Adrenal gland (tissue), 19 donors: ENCODE measurements at places on chromosomes 11 and 22. TPM values are rescaled to one million over a fixed set of nuclear protein-coding genes. Genes with fewer than 3 reads are reported as not detected.

DDX25 gene
- 7.4 TPM for total RNA-seq

- no peak overlapping the region for H3K27ac ChIP-seq
- H3K27me3 ChIP-seq = no peaks in the 10 kb centered on the region
- DNase-seq = no peak
- H3K4me1 ChIP-seq = no peaks in the 10 kb centered on the region
- no peak overlapping the region for H3K4me3 ChIP-seq
- no peaks in the 10 kb centered on the region for H3K36me3 ChIP-seq
Observed at GRCh38 chr11:87447606-87448005, 409.9 kb downstream of the TMEM135 start.

PTPRJ gene
- total RNA-seq = 16.9 TPM

DNA sequence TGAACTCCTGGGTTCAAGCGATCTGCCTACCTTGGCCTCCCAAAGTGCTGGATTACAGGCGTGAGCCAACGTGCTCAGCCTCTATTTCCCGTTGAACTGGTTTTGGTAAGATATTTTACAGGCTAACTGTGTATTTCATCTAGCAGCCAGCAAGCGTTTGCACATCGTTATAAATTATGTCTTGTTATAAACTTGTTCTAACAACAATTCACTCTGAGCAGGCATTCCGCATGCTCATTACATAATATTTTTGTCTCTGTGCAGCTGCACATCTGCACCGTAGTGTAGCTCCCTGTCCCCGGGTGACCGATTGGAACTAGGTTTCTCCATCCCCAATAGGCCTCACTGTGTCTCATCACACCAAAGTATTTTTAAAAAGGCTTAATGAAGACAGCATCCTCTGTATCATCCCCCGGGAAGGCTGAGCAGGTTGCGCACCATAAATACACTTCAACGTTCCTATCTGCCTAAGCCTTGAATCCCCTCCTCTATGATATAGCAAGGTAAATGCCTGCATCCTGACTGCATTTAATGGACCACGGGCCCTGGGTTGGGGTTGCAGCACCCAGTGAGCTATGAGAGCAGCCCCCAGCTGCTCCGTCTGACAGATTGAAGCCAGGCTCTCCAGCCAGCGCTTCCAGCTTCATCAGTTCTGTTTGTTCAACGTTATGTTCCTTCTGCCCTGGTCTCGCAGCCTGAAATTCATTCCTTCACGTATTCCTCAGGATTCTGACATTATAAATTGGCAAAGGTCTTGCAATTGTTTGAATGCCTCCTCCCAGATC, 47.7 kb downstream of the TST start:
- H3K27me3 ChIP-seq = no peaks in the 10 kb centered on the region
- no peak overlapping the region for H3K4me3 ChIP-seq
- peaks cover 14% of the 10 kb centered on the region for H3K4me1 ChIP-seq
- no peak for DNase-seq
- H3K27ac ChIP-seq = peak overlapping the region; percentile 42

DNA sequence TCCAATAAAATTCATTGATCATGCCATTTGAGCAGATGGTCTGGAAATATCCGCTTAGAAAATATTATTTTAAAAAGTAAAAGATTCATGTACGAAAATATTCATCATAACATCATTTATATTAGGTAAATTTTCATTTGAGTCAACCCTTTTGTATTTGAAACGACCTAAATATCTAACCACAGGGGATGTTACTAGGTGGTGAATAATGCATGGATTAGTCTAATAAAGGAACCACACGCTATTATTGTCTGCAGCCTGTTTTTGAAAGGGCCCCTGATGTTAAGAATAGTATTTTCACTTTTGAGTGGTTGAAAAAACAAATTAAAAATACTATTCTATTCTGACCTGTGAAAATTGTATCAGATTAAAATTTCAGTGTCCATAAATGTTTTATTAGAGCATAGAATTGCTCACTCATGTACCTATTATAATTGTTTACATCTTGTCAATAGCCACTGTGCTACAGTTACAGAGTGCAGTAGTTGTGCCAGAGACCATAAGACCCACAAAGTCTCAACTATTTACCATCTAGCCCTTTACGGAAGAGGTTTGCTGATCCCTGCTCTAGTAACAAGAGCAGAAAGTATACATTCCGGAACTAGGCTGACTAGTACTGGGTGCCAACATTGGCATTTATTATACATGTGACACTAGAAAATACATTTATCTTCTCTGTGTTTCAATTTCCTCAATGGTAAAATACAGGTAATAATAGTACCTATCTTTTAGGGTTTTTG, 176.1 kb downstream of the LRRC4C start:
- no peaks in the 10 kb centered on the region for H3K36me3 ChIP-seq
- DNase-seq = no peak
- H3K4me1 ChIP-seq = no peaks in the 10 kb centered on the region
- no peaks in the 10 kb centered on the region for H3K27me3 ChIP-seq

DNA sequence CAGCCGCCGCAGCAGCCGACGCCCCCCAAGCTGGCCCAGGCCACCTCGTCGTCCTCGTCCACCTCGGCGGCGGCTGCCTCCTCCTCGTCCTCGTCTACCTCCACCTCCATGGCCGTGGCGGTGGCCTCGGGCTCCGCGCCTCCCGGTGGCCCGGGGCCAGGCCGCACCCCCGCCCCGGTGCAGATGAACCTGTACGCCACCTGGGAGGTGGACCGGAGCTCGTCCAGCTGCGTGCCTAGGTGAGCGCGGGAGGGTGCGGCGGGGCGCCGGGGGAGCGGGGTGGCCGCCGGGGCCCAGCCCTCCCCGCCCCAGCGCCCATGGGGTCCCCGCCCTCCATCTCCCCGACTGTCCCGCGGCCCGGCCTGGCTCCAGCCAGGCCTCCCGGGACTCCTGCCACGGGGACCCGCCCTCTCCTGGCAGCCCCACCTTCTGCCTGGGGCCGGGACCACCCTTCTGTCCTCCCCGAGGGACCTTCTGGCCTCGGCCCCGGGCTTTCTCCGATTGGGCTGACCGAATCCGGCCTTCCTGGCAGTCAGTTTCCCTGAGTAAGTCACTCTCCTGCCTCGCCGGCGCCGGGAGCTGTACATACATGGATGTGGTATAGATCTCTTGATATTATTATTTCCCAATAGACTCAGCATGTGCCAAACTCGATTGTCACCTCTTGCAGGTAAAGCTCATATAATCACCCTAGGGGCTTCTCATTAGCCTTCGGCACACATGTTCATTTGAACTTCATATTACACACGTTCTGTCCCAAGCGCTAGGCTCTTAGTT, 720 bp downstream of the PACS1 start:
- H3K4me3 ChIP-seq = peak overlapping the region; percentile 68
- peak; percentile 73 for DNase-seq
- H3K27ac ChIP-seq = peak overlapping the region; percentile 60
- peaks cover 39% of the 10 kb centered on the region for H3K4me1 ChIP-seq

GALNT18 gene
- 8.5 TPM for total RNA-seq

ELFN2 gene
- not detected for total RNA-seq

GRCh38 chr11:119120639-119121007, 757 bp upstream of the HINFP start:
- peaks cover 24% of the 10 kb centered on the region for H3K4me1 ChIP-seq
- H3K27me3 ChIP-seq = no peaks in the 10 kb centered on the region
- DNase-seq = no peak
- no peak overlapping the region for H3K27ac ChIP-seq
- H3K36me3 ChIP-seq = no peaks in the 10 kb centered on the region

TMEM191B gene
- total RNA-seq = 2.4 TPM

MPZL3 gene
- 0.28 TPM for total RNA-seq

GRCh38 chr11:75826461-75827230, 11.6 kb downstream of the UVRAG start:
- H3K4me1 ChIP-seq = peaks cover 57% of the 10 kb centered on the region
- peak overlapping the region; percentile 65 for H3K27ac ChIP-seq

GRCh38 chr11:69950120-69950519, 128.0 kb upstream of the ANO1 start:
- no peak for DNase-seq
- H3K27ac ChIP-seq = no peak overlapping the region
- no peak overlapping the region for H3K4me3 ChIP-seq
- H3K27me3 ChIP-seq = no peaks in the 10 kb centered on the region
